T47D (cell line): ENCODE measurements at places on chromosomes 4 and X.

DNA sequence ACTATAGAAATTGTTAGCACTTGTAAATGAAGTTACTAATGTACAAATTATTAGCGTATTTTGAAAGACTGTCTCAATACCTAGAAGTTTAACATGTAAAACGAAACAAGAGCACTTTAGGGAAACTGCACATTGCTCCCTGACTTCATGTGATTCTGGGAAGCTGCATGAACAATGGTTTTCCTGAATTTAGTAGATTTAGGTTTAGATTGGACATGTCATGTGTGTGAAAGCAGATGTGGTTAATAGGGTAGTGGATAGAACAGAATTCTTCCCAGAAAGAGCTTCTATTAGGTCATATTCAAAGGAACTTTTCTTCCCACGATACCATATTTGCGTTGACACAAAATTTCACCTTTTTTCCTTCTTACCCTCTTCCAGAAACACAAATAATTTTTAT, 14.9 kb upstream of the CXCL8 start:
- DNase-seq = no peak

DNA sequence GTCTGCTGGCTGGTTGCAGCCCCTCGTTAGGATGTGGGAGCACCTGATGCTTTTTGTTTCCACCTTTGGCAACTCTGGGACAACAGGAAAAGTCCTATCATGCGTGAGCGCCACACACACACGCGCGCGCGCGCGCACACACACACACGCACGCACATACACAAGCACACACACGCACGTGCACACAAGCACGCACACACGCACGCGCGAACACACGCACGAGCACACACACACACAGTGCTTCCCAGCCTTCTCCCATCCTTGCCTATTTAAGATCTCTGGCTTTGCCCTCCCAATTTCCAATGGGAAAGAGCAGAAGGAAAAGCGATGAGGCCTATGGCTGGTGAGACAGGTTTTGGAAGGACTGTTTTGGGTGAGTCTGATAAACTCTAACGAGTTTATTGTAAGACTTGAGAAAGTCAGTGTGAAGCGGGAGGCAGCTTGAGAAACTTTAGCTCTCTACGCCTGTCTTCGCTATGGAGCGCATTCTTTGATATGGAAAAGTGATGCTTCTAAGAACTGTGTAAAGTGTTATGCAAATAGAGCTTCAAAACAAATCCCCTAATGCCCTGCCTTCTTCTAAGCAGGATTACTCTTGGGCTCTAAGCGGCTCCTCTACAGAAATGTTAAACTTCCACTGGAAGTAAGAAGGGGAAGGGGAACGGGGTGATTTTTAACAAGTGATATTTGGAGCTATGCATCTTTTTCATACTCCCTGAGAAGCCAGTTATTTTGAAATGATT, 11.8 kb downstream of the SUPT20HL1 start:
- no peak for DNase-seq

DNA sequence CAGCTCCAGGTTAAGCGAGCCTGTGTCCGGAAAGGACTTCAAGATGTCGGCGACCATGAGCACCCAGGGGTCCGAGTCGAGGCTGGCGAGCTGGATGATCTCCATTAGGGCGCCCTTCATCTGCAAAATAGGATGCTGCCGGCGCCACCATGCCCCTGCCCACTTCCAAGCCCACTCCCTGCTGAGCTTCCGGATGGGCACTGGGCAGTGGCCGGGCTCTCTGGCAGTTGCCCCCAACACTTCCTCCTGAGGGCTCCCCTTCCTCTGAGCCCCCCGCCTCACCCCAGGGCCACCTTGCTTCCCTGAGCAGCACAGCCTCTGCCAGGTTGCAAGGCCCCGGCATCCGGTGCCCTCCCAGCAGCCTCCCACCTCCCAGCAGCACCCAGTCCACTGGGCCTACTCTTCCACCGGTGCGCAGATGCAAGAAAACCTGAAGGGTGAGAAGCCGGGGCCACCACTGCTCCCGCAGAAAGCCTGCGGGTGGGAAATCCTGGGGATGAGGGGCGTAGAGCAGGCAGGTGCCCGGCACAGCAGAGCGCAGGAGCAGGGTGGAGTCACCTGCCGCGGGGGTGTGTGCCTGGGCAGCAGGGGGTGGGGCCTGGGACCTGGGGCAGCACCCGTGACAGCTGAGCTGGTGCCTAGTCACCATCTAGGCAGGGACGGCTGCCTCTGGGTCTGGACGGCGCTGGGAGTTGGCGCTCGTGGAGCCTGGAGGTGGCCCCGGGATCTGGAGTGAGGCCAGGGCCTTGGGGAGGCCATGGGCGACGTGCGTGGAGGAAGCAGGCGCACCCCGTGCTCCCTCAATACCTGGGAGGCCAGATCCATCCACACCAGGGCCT, 17.0 kb downstream of the NELFA start:
- DNase-seq = no peak

DNA sequence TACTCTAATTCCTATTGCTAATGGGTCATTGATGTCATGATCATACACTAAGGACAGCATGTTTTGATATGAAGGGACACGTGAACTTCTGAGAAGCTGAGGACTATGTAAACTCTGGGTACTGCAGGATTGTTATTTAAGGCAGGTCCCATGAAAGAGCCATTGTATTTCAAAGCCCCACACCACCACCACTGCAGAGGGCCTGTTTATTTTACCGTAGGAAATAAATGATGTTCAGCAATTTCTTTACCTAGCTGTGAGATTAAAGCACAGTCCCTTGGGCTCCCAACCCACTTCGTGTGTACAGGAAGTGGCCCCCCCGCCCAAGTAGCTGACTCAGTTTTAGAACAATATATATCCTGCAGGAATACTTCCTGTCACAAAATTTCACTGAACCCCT, 89.8 kb upstream of the ACSL4 start:
- DNase-seq = no peak
